ENCODE measurements at places on chromosomes 4 and X.
A peak's percentile ranks its signal among the peaks of the same experiment; 100 is the strongest.

DNA sequence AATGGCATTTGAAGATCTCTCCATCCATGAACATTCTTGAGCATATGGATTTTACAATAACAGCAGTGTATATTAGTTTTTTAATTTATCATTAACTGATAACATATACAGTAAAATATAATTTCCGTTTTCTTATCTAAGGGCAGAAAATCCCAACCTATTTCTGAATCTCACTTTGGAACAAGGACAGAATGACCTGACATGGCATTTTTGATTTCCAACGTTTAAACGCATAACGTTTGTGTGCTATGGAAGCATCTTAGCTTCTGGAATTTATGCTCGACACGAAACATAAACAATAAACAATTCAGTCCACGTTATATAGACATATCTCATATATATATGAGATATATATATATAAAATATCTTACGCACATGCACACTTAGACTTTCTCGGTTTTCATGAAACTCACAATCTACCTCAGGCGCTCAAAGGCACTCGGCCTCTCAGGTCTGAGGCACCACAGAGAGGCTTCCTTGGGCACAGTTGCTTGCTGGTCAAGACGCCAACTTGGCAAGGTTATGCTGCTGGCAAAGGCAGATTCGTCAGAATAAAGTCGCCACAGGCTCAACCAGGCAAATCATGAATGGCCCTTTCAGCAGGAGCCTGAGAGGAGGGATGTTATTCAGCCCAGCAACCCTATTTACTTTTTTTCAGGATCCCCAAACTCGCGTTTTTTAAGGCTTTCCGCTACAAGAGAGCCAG is 1.0 kb upstream of the UGT8 start:
- no peak for DNase-seq

- DNase-seq, result peak; percentile 53
Observed at GRCh38 chrX:108138814-108139702, 47.5 kb downstream of the ATG4A start.

DNA sequence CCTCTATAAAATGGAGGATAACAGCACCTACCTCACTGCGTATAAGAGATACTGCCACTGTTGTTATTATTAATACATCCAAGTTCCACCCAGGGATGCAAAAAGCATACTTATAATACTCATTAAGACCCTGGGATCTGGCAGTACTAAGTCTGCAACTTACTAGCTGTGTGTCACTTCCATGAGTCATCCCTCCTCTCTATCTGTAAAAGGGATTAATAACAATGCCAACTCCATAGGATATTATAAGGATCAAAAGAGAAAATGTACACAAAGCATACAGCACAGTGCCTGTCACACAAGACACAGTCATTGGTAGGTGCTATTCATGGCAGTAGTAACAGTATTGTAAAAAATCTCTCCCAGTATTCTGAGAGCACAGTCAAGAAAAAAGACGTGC is 216.7 kb downstream of the HS6ST2 start:
- DNase-seq, result no peak

DNA sequence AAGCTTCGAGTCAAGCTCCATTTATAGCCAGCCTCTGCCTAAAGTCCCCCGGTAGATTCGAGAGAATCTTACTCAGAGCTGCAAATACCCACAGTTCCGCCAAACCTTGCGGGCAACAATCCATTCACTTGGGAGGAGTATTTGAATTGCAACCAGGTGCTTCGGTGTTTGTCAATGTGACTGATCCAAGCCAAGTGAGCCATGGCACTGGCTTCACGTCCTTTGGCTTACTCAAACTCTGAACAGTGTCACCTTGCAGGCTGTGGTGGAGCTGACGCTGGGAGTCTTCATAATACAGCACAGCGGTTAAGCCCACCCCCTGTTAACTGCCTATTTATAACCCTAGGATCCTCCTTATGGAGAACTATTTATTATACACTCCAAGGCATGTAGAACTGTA is 11.2 kb downstream of the CD40LG start:
- no peak for DNase-seq

- DNase-seq, result no peak
Observed at GRCh38 chr4:22417408-22417807, 98.5 kb downstream of the ADGRA3 start.

DNA sequence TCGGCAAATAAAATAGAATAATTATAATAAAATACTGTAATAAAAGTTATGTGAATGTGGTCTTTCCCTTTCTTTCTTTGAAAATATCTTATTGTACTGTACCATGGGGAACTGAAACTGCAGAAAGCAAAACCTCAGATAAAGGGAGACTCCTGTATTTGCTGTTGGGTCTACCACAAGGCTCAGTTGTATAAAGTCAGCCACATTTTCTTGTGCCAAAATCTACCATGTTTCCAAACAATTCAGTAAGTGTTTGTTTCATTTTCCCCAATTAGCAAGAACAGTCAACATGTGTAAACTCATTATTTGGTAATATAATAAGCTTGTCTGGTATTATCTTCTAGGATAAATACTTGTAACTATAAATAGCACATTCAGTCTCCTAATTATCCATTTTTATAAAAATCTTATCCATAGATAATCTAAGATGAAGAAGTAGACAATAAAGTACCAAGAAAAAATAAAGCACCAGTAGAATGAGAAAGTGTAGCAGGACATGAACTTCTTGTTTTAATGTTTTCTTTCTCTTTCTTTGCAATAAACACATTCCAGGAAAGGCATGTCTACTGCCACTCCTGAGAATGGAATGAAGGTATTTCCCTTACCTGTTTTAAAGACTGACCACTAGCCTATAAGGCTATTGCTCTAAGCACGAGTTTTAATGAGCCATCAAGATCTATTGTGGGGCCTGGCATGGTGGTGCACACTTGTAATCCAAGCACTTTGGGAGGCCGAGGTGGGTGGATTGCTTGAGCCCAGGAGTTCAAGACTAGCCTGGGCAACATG is 15.0 kb upstream of the OTUD4 start:
- no peak for DNase-seq

GRCh38 chr4:154973244-154974035 is 192.4 kb downstream of the RBM46 start:
- DNase-seq, result no peak

DNA sequence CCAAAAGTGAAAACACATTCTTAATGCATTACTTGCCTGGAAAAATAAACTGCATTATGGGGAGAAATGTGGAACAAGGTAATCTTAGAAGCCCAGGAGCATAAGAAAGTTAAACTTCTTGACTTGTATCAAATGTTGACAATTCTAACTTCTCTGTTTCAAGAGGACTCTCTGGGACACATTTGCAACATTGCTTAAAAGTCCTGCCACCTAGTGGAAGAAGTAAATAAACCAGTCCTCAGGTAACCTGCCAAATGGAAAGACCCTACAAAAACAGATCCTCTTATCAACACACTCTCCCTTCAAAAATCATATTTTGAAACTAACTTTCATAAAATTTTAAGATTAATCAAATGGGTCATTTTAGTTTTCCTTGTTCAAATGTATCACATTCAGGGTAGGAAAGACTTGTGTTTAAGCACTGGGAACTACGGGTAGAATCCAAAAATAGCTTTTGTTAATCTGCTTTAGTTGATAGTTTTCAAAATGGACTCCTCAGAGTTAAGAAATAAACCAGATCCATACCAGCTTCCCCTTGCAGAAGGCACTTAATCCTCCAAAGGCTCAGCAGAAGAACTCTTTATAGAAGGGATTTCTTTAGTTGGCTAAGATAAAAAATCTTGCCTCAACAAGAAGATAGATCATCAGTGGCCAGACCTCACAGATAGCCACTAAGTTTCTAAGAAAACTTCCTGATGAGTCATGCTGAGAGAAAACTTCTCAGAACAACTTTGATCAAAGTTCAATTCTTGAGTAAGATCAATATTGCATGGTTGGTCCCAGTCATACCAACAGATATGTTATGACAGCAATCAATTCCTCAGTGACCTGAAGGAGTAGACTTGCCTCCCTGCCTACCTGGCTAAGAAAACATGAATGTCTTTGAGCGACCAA is 141.7 kb downstream of the HHIP start:
- DNase-seq, result no peak

DNA sequence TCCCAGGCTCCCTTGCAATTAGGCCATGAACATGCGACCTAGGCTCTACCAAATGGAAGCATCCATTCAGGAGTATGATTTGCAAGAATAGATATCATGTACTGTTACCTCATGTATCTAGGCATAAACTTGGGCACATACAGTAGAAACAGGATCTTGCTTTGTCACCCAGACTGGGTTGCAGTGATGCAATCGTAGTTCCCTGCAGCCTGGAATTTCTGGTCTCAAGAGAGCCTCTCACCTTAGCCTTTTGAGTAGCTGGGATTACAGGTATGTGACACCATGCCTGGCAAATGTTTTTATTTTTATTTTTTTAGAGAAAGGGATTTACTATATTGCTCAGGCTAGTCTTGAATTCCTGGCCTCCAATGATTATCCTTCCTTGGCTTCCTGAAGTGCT is 994.2 kb downstream of the ADGRL3 start:
- no peak for DNase-seq

DNA sequence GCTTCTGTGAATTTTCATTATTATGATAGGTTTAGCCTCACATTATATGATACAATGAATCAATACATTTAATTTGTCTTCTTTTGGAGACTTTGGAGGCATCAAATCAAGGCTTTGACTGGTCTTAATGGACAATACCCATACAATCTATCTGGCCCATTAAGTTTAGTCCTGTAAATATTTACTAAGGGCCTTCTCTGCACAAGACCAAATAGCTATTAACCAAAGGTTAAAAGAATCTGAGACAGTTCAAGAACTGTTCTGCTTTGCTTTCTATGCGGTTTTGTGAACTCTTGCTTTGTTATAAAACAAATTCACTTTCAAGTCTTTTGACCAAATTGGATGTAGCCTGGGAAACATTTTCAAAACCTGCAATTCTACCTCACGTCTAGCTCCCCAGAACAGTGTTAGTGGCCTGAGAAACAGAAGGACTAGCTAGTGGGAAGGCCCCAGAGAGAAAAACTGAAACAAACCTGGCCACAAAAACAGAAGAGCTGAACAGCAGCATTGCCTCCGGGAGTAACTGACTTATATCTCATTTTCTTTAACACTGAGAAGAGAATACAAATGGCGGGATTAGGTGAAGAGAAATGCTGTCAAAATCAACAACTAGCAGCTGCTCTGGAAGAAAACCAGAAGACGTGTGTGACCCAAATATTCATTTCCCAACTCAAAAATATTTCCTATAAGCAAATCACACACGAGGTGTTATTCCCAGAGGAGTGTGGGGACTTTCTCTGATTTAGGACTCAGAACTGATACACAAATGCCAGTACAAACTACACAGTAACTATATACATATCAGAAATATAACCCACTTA is 548 bp downstream of the TLR1 start:
- no peak for DNase-seq

GRCh38 chr4:125155251-125155650 is 159.5 kb upstream of the FAT4 start:
- no peak for DNase-seq

DNA sequence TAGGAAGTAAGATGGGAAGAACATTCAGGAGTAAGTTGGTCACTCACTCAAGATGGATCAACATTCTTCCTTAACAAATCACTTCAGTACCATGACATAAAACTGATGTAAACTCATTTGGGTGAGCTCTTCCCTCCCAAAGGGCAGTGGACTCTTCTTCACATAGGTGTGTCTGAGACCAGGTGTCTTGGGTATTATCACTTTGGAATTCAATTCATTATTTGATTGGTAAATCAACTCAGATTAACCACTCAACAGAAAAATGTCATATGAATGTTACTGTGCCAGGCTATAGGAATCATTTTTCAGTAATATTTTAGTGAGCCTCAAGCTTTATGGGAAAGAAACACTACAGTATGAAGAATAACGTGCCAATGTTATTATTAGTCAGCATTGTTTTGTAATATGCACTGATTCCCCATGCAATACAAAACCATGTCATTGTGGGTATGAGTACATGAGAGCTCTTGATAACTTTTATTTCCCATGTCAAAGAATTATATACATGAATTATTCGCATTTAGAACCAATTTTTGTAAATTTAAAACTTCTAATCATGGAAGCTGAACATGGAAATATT is 58.6 kb upstream of the ETNPPL start:
- no peak for DNase-seq

GRCh38 chr4:79197275-79198009 is 128.4 kb downstream of the NAA11 start:
- no peak for DNase-seq

GRCh38 chr4:15303052-15303641 is 124.7 kb upstream of the C1QTNF7 start:
- no peak for DNase-seq

DNA sequence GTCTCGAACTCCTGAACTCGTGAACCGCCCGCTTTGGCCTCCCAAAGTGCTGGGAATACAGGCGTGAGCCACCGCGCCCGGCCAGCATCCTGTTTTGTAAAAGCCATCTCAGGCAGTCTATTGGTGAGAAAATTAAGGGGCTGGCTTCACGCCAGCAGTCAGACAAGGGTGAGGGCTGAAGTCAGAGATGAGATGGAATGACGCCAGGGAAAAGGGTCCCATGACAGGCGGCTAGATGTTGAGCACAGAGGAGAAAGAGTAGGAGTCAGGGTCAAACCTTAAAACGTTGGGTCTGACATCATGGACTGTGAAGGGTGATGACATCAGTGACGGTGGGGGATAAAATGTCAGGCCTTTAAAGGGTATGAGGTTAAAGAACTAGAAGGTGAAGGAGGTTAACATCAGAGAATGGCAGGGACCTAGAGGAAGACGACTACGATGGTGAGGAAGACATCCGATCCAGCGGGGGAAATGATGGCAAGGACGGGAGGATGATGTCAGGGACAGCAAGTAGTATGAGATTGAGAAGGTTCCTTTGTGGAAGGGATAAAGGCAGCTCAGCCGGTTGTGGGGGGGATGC is 504 bp upstream of the RBM3 start:
- DNase-seq, result no peak

GRCh38 chr4:169573889-169574288 is 38.5 kb downstream of the NEK1 start:
- no peak for DNase-seq

GRCh38 chr4:71151054-71151453 is 157.6 kb downstream of the DCK start:
- no peak for DNase-seq

DNA sequence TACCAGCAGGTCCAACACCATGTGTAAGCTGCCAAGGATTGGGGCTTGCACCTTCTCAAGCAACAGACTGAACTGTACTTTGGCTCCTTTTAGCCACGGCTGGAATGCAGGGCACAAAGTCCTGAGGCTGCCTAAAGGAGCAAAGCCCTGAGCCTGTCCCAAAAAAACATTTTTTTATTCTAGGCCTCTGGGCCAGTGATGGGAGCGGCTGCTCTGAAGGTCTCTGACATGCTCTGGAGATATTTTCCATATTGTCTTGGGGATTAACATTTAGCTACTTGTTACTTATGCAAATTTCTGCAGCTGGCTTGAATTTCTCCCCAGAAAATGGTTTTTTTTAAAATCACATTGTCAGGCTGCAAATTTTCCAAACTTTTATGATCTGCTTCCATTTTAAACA is 885.3 kb downstream of the GLUD2 start:
- no peak for DNase-seq
